Fibroblast of skin of left quadriceps (primary cell): ENCODE measurements at places on chromosomes 11 and 22.

DNA sequence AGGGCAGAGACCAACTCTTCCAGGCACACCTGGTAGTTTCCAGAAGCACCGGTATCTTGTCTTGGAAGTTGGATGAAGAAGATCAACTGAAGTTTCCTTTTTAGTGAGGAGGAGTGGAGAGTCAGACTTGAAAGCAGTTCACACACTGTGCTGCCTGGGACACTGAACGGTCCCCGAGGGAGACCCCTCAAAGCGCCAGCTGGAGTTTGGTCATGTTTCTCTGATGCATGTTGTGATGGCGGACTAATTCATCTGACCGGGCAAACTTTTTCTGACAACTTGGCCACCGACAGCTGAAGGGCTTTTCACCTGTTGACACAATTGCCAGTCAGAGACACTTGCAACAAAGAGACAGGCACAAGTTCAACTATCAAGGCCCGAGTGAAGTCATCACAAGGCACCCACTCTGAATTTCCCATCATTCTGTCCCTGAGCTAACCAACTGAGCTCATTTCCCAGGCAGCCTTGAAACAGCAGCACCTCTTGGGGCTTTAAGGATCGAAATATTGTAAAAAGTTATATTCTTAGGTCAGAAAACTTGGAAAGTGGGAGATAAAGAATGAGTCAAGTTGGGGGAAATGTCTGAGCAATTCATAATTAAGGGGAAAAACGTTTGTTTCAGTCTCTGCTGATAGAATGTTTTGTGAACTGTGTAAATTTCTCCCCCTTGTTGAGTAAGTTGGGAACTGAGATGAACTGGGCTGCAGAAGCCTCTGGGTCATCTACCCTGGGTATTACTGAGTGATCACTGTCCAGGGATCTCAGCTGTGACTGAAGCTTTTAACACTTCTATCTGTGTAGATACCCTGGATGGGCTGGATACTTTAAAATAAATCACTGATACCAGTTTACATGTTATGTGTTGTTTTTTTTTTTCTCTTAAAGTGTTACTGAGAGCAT, 46.2 kb downstream of the WT1 start:
- DNase-seq: no peak

GRCh38 chr11:125263268-125263790, 98.8 kb downstream of the PKNOX2 start:
- DNase-seq: peak; percentile 97

GRCh38 chr11:119912229-119912628, 183.2 kb upstream of the NECTIN1 start:
- DNase-seq: no peak

DNA sequence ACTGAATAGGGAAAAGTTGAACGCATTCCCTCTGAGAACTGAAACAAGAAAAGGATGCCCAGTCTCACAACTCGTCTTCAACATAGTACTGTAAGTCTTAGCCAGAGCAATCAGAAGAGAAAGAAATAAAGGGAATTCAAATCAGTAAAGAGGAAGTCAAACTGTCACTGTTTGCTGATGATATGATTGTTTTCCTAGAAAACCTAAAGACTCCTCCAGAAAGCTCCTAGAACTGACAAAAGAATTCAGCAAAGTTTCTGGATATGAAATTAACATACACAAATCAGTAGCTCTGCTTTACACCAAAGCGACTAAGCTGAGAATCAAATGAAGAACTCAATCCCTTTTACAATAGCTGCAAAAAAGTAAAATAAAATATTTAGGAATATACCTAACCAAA, 471.2 kb upstream of the CNTN5 start:
- DNase-seq: no peak

GRCh38 chr11:112128483-112129121, 35.3 kb downstream of the IL18 start:
- peak; percentile 61 for DNase-seq

DNA sequence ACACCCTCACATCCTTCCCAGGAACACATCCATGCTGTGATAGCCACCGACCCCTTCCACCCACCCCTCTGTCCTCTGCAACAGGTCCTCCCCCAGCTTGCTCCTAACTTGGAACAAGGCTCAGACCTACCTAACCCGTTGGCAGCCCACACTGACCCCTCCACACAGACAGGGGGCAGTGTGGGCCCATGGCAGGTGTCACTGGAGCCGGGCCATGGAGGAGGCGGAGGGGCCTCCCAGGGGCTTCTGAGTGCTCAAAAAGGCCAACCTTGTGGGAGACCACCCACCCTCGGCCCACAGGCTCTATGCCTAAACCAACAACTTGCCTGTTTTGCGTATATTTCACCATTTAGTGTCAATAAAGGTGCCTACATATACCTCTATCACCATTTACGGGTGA, 57.0 kb downstream of the CERK start:
- no peak for DNase-seq

DNA sequence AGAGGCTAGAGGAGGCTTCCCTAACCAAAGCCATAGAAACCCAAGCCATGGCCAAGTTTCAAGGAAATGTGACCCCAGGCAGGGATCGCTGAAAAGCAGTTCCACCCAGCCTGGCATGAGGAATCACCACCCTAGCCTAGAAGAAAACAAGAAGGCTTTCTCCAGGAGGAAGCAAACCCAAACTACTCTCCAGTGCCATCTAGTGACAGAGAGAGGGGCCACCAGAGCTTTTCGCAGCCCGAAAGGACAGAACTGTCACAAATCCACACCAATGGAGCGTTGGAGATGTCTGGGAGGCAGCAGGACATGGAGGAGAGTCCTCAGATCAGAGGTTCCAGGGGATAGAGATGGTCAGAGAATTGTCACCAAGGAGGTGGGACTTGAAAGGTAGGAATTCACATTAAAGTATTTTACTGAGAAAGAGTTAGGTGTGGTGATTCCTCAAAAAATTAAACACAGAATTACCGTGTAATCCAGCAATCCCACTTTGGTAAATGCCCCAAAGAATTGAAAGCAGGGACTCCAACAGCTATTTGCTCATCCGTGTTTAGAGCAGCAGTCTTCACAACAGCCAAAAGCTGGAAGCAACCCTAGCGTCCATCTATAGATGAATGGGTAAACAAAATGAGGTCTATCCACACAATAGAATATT, 67.3 kb upstream of the NUP50 start:
- DNase-seq: no peak

GRCh38 chr22:44701824-44702478, at the start of gene PRR5:
PRR5 (plus strand) TSS chr22:44702204; CDS start chr22:44702475, 271 bp downstream.
- peak; percentile 76 for DNase-seq

GRCh38 chr22:17486313-17486712, 77.0 kb upstream of the SLC25A18 start:
- no peak for DNase-seq

DNA sequence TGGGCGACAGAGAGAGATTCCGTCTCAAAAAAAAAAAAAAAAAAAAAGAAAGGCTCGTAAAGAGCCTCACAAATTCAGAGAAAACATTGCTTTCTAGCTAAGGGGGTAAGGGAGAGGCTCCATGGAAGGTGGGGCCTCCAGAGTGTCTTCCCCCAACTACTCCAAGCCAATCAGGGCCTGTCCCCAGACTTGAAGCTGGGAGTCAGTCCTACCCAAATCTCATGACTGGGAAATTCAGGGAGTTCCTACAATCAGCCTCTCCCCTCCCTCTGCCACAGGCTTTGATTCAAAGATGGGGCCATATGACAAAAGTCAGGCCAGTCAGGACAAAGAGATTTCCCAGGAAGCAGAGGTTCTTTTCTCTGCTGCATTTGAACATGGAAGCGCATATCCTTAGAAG, 63.0 kb upstream of the NUP160 start:
- no peak for DNase-seq

- no peak for DNase-seq
These were observed 49.4 kb upstream of the ADA2 start for GRCh38 chr22:17268501-17269223.

GRCh38 chr22:43400449-43400848, 11.4 kb upstream of the MPPED1 start:
- DNase-seq: no peak

DNA sequence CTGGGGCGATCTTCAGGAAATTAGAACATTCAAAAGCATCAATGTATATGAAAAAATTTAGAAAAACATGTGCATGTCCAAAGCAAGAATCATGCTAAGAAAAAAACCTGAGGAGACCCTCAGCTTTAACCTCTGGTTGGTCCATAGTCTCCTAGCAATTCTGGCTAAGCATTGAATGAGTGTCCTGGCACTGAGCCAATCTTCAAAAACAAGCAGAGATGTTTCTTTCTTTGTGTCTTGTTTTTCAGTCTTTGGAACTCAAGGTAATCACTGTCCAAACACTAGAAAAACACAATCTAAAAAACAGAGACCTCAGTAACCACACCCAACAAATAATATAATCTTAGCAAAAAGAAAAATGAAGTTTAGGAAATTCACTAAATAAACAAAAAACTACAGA, 205.4 kb upstream of the CARD18 start:
- DNase-seq: no peak

DNA sequence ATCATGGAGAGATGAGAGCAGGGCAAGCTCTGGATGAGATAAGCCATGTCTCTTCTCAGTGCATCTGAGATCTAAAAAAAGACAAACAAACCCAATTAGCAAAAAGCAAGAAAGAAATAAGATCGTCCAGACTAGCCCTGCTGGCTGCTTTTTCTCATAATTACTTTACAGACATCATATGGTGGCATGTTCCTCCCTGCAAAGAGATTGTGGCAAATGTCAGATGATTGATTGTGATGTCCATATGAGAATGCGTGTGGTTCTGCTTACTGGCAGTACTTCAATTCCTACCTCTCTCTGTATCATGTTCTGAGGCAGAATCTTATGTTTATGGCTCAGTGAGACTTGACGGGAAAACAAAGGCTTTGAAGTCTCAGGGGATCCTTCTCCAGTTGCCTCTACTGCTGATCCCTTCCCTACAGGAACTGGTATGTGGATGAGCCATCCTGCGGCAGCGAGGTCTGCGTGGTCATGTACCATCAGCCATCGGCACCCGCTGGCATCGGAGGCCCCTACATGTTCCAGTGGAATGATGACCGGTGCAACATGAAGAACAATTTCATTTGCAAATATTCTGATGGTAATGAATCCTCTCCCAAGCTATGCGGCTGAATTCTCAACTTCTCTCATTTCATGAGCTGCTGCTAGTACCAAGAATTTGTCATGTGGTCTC, 8.8 kb downstream of the LAYN start:
- no peak for DNase-seq

GRCh38 chr11:22415476-22415875, 77.3 kb downstream of the SLC17A6 start:
- DNase-seq: no peak
